ENCODE measurements at places on chromosomes 3 and 15. TPM values are rescaled to one million over a fixed set of nuclear protein-coding genes. Genes with fewer than 3 reads are reported as not detected.

GRCh38 chr15:39266890-39267289 is 314.0 kb upstream of the THBS1 start:
- no peak for DNase-seq

GRCh38 chr15:36658312-36658711 is 78.9 kb downstream of the CDIN1 start:
- no peak for DNase-seq

DNA sequence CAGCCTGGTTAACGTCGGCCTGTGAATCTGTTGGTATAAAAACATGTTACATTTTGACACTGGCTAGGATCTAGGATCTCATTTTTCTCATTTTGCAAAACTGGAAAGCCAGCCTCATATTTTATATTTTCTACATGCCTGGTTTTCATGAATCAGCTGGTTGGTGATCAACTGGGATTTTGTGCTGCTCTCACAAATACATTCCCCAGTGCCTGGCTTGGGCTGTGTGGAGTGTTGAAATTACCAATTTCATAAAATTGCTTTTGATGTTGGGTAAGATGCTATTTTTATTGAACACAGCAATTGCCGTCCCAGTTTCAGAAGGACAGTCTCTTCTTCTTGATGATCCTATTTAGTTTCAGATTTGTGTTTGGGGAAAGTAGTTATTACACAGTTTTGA is 604.3 kb downstream of the TAFA4 start:
- no peak for DNase-seq

DNA sequence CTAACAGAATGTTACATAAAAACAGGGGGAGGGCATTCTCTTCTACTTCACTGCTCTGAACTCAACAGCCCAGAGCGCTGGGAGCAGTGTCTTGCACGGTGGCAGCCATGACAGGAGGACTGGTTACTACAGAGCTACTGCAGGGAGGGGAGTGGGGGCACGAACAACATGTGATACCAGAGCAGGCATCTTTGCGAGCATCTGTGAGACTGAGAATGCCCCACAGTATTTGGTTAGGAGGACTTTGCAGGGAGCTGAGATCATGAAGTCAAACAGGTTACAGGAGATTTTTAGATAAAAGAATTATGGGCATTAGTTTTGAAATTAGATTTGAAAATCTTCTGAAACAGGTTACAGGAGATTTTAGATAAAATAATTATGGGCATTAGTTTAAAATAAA is 58.8 kb upstream of the GOLGA8B start:
- no peak for DNase-seq

- DNase-seq: no peak
These were observed 336.5 kb upstream of the TGFBR2 start for GRCh38 chr3:30269751-30270445.

DNA sequence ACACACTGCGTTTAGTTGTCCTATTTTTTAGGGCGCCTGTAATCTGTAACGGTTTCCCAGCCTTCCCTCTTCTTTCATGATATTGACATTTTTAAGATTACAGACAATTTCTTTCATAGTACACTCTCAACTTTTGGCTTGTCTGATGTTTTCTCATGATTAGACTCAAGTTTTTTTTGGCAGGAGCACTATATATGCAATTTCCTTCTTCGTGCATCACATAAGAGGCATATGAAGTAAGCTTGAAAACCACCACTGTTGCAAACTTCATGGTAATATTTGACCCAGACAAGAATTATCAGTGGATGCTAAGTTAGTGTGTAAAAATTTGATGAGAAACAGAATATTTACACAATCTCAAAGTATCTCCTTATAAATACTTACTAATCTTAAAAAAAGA is 119.2 kb upstream of the CMC1 start:
- no peak for DNase-seq

The SAMD7 gene
- not detected for total RNA-seq

The DPPA2 gene
- total RNA-seq: not detected

DNA sequence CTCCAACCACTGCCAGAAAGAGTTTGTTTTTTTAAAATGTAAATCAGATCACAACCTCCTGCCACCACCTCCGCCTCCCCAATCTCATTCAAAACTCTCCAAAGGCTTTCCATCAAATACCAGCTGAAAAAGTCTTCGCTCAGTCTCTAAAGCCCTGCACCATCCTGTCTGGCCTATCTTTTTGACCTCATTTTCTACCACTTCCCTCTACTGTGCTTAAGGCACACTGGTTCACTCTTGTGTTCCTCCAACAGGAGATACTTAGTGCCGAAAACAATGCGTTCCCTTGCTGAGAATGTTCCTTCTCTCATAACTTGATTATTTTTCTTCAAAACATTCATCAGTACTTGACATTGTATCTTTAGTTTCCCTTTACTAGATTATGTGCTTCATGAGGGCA is 3.5 kb downstream of the BTBD1 start:
- DNase-seq: no peak

The CASR gene
- total RNA-seq: 0.37 TPM

- peak; percentile 33 for DNase-seq
These were observed 630 bp downstream of the ATP6V1A start for GRCh38 chr3:113747283-113748046.
